ENCODE measurements at places on chromosomes 1 and 21.

- no peak for DNase-seq
These were observed 7.3 kb downstream of the RHOC start for GRCh38 chr1:112699425-112700144.

DNA sequence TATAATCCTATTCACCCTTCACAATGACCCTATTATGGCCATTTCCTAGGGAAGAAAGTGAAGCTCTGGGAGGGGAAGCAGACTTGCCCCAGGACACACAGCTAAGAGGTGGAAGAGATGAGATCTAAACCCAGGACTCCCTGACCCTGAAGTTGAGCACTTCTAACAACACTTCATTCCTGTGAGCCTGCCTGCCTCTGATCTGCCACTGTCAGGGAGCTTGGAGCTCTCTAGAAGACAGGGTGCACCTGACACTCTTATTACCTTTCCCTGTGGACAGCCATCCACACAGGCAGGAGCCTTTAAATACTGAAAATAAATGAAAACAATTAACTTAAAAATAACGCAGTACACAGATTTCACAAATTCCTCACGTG, 599 bp downstream of the MKNK1 start:
- DNase-seq = no peak

DNA sequence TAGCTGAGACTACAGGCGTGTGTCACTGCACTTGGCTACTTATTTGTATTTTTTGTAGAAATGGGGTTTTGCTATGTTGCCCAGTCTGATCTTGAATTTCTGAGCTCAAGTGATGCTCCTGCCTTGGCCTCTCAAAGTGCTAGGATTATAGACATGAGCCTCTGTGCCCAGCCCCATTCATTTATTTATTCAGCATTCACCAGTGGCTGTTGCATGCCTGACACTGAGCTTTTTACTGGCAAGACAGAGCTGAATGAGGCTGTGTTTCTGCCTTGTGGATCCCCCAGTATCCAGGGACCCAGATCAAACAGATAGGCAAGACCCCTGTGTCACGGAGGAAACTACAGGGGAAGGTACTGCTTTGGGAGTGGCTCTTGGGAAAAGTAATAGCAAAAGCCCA, 109.4 kb downstream of the DISC1 start:
- no peak for DNase-seq

DNA sequence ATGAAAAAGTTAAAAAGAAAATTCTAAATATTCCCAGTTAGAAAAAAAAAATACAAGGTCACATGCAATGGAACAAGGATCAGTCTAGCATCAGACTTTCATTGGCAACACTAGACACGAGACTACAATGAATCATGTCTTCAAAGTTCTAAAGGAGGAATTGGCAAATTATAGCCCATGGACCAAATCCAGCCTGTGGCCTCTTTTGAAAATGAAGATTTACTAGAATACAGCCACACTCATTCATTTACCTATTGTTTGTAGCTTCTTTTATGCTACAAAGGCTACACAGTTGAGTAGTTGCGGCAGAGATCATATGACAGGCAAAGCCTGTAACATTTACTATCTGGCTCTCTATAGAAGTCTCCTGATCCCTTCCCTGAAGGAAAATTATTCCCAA, 71.4 kb downstream of the MRPL39 start:
- DNase-seq = no peak

GRCh38 chr1:202235856-202236837, 42.5 kb downstream of the LGR6 start:
- DNase-seq = peak; percentile 100

- peak; percentile 50 for DNase-seq
These were observed 76.3 kb downstream of the NPHP4 start for GRCh38 chr1:5915587-5916571.

DNA sequence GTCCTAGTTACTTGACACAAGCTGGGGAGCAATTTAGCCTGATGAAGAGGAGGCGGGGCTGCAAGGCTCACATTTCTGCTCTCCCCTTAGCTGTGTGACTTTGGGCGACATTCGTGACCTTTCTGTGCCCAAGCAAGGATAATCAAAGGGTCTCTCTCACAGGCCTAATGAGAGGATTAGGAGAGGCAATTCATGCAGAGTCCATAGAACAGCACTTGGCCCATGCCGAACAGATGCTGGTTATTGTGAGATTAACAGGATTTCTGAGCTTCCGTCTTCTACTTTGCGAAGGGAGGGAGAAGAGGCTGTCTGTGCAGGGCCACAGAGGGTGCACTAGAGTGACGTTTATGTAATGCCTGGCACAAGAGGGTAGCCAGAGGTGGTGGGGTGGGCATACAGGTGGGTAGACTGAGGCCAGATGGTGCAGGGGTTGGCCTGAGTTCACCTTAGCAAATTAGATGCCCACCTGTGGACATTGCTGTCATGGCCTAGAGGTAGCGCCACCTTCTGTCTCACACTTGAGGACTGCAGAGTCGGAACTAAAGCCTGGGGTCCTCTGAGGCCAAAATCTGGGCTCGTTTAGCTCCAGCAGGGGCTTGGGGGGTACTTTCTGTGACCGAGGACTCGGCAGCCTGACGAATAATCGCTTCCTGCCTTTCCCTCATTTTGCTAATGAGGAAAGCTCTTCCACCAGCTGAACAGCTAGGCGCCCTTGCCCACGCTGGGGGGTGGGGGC, 18.6 kb downstream of the ACTL8 start:
- no peak for DNase-seq

DNA sequence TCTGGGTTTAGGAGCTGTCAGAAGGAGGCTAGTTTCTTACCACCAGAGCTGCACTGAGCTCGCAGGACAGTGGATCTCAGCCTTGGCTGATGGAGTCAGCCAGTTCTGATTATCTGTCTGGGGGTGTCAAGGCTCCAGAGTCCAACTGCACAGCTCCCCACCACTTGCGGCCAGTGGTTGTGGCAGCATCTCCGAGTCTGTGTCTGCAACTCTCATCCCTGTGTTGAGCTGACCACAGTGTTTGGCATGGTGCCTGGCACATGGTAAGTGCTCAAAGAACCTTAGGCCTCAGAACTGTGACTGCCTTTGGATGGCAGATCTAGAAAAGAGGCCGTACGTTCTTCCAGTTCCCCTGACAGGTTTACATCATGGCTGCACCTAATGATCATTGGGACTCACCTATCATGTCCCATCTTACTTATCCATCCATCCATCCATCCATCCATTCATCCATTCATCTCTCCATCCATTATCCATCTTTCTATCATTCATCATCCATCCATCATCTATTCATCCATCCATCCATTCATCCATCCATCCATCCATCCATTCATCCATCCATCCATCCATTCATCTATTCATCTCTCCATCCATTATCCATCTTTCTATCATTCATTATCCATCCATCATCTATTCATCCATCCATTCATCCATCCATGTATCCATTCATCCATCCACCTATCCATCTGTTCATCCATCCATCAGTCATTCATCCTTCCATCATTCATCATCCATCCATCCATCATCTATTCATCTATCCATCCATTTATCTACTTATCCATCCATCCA, 114.5 kb downstream of the CRYAA start:
- no peak for DNase-seq

DNA sequence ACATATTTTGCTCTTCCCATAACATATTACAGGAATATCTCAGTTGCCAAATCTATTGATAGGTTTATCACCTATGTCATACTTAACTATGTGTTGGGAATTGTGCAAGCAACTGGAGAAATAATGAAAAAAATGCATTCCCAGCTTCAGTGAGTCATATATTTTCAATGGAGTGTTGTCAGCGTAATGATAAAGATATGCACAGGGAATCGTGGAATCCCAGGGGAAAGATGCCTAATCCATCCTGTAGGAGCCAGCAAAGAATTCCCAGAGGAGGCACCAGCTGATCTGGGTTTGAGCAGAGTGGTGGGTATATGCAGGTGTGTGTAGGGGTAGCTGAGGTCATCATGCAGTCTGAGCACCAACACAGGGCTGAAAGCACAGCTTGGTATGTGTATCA, 213.3 kb upstream of the DAB1 start:
- DNase-seq = peak; percentile 55

DNA sequence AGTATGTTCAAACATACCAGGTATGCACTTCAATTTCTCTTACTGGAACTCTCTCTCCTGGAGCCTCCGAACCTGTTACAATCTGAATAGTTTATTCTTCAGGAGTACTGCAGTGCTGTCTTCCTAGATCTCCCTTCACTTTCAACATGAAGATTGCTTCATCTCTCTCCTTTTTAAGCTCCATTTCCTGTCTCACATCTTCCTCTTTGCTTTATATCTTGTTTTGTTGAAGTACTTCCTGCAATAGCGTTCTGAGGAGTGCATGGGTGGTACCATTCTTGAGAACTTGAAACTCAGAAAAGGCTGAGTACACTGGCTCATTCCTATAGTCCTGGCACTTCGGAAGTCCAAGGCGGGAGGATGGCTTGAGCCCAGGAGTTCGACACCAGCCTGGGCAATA, 15.7 kb upstream of the C1orf146 start:
- DNase-seq = no peak

DNA sequence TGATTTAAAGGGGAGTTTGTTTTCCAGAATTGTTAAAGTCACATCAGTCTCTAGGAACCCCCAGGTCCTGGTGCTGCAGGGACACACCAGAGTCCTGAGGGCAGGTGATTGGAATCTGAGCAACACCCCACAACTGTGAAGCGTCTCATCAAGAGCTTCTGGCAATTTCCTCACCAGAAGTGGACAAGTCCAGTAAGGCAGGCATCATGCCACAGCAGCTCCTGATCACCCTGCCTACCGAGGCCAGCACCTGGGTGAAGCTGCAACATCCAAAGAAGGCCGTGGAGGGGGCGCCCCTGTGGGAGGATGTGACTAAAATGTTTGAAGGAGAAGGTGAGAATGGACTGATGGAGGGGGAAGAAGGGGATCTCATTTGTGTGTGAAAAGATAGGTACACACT, 2.1 kb downstream of the ZFP69 start:
- DNase-seq = no peak

DNA sequence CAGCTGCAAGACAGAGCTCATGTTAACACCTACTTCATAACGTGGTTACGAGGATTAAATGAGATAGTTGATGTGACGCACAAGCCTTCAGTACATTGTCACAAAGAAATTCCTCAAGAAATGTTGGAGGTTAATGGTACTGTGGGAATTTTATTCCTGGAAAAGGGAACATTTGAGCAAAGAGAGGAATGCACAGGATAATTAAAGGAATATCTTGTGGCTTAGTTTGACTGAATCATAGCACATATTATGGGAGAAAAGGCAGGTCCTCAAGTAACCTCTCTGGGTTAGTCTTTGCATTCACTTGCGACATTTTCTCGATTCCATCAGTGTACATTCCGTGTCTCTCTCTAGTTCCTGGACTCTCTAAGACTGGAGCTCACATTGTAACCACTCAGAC, 300.2 kb upstream of the DUSP10 start:
- no peak for DNase-seq

DNA sequence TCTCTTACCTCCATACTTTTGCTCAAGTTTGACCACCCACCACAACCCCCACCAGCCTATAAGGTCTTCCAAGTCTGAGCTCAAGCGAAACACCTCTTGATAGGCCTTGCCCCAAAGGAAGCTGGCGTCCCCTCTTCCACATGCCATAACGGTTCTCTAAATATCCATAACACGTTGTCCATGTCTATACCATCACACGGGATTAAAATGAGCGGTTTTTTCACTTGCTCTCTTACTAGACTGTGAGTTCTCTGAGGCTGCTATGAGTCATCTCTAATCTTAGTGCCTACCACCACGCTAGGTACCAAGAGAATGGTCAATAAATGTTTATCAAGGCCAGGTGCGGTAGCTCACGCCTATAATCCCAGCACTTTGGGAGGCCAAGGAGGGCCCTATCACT, 41.0 kb downstream of the WASF2 start:
- DNase-seq = no peak

- DNase-seq = no peak
These were observed 151.6 kb downstream of the NPHP4 start for GRCh38 chr1:5840551-5841001.

DNA sequence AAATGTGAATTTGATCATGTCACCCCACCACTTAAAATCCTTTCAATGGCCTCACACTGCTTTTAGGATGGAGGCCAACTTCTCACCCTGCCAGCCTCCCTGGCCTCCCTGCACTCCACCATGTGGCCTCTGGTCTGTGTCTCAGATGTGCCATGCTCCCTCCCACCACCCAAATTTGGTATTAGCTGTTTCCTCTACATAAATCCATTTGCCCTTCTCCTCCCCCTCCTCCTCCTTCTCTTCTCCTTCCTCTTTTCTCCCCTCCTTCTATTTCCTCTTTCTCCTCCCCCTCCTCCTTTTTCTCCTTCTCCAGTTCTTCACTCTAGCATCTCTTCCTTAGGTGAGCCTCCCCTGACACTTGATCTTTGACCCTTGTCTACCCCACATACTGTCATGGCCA, 16.7 kb upstream of the GUCA2B start:
- DNase-seq = no peak

DNA sequence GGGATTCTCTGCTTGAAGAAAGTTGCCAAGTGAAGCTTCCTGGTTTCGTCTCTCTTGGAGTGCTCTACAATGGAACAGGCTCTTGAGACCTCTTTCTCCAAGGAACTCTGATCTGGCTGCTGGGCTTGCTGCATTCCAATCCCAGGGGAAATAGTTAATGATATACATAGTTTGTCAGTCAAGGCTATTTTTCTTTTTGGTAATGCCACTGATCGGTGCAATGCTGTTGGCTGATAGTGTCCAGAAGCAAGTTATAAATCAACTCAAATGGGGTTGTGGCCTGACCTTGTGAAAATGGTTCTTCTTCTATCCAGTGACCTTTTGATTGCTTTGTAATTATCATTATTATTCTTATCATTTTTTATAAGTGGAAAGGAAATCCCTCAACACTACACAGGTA, 48.4 kb upstream of the TNFSF18 start:
- no peak for DNase-seq

DNA sequence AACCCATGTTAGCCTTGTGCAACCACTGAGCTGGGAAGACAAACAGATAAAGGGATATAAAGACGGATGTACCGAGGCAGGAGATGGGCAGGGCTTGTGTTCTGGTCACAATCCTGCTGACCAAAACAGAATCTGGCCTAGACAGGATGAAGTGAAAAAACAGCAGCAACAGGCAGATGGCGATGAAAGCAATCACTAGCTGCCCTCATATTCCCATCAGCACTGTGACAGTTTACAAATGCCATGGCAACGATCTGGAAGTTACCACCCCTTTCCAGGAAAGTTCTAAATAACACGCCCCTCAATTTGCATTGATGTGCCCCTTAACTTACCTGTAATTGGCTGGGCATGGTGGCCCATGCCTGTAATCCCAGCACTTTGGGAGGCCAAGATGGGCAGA, 40.6 kb upstream of the CD46 start:
- peak; percentile 23 for DNase-seq

GRCh38 chr21:17513214-17514123, 626 bp downstream of the CXADR start:
- DNase-seq = peak; percentile 22

DNA sequence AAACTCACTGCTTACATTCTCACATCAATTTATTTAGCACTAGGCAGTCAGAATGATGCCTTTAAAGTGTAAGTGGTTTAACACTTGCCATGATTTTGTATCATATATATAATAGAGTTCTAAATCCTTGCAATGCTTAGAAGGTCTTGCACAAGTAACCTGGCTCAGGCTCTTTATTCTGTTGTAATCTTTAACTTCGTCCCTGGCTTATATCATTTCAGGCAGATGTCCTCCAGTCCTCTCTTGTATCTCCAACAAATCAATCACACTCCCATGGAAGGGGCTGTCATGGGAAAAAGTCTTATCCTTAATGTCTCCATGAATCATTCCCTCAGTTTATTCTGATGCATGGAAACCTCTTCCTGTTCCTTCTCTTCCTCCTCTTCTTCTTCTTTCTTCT, 841.6 kb upstream of the B3GALT2 start:
- no peak for DNase-seq
